ENCODE measurements at places on chromosomes 7 and 10. TPM values are rescaled to one million over a fixed set of nuclear protein-coding genes. Genes with fewer than 3 reads are reported as not detected.

DNA sequence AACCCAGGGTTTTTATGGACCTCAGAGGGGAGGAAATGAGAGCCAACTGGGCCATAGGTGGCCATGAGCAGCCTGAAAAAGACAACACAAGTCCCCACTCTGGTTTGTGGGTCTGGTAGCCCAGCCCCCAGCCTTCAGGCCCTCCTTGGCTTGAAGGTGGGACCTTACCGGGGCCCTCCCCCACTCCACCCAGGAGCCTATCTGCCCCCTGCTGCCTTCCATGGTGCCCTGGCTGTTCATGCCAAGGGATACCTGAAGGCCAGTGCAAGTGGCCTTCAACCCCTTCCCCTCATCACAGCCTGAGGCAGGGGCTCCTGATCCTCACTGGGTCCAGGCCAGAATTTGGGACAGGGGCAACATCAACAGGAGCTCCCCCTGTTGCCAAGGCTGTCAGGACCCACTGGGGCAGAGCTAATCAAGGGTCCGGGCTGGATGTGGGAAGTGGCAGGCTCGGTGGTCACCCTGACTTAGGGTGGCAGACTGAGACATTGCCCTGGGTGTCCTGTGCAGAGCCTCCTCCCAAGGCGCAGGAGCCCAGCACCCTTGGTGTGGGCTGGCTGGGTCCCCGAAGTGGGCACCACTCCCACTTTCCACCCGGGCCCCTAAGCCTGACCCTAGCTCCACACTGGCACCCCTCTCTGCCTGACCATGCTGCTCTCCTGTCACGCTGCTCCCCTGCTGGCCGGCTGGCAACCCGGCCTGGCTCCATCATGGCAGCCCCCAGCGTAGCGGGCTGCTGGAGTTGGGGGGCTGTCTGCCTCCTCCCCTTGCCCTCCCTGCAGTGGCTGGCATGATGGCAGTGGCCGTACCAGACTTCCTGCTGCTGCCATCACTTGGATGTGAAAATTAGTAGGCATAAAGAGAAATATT lies 6.4 kb downstream of the WDFY4 start:
- DNase-seq = peak; percentile 83
- no peak overlapping the region for H3K4me3 ChIP-seq
- H3K36me3 ChIP-seq = no peaks in the 10 kb centered on the region

Gene ZNF736
- 4.6 TPM for total RNA-seq

Gene MRLN
- not detected for total RNA-seq

DNA sequence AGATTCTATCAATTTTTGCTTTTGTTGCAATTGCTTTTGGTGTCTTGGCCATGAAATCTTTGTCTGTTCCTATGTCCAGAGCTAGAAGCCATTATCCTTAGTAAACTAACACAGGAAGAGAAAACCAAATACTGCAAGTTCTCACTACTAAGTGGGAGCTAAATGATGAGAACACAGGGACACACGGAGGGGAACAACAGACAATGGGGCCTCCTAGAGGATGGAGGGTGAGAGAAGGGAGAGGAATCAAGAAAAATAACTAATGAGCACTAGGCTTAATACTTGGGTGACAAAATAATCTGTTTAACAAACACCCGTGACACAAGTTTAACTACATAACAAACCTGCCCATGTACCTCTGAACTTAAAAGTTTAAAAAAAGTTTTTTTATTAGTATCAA lies 78.2 kb downstream of the ANKRD26 start:
- no peaks in the 10 kb centered on the region for H3K27me3 ChIP-seq
- DNase-seq = no peak
- no peak overlapping the region for H3K4me3 ChIP-seq
- peaks cover 2% of the 10 kb centered on the region for H3K36me3 ChIP-seq
- H3K27ac ChIP-seq = no peak overlapping the region

DNA sequence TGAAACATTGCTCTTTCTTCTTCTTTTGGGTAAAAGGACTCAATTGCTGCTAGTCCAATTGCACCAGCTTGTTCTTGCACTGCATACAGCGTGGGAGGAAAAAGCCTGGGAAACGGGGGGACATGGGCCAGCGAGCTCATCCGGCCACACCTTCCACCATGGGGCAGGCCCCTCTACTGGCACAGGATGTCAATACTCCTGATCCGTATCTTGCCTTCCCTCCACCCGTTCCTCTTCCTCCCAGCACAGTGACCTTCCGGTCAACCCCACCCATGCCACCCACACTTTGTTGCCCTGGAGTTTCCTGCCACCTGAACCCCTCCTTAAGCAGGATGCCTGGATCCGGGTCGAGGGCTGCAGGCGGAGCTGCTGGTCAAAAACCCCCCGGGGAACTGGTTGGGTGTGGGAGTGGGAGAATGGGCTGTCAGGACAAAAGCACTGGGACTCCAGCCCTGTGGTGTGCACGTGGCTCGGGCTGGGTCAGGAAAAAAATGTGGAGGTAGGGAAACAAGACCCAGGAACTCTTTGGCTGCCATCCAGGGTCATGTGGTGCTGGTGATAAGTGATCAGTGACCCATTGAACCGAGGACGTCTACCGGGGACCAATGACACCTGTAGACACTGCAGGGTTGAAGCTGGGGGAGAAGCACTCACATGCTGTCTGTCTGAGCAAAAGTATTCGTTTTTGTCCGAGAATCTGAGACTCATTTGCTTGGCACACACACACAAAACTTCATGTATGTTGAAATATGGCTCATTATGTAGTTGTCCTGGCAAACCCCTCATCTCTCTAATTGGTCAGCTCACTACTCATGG lies 8.1 kb downstream of the IL2RA start:
- no peak overlapping the region for H3K4me3 ChIP-seq
- H3K27ac ChIP-seq = no peak overlapping the region
- peaks cover 4% of the 10 kb centered on the region for H3K27me3 ChIP-seq
- no peaks in the 10 kb centered on the region for H3K36me3 ChIP-seq
- peak; percentile 88 for DNase-seq

Gene TSPAN12
- total RNA-seq = 17.7 TPM

Gene CCDC172
- not detected for total RNA-seq

- no peak overlapping the region for H3K4me3 ChIP-seq
- no peak for DNase-seq
- H3K36me3 ChIP-seq = no peaks in the 10 kb centered on the region
- no peak overlapping the region for H3K27ac ChIP-seq
- peaks cover 18% of the 10 kb centered on the region for H3K4me1 ChIP-seq
- no peaks in the 10 kb centered on the region for H3K27me3 ChIP-seq
Measured at GRCh38 chr7:150357270-150357669, 11.4 kb upstream of the REPIN1 start.

- peak overlapping the region; percentile 79 for H3K4me3 ChIP-seq
- DNase-seq = no peak
- H3K27ac ChIP-seq = peak overlapping the region; percentile 92
- H3K4me1 ChIP-seq = peaks cover 41% of the 10 kb centered on the region
Measured at GRCh38 chr7:98107313-98107721, 655 bp downstream of the LMTK2 start.

Gene TMEM140
- total RNA-seq = 14.2 TPM

DNA sequence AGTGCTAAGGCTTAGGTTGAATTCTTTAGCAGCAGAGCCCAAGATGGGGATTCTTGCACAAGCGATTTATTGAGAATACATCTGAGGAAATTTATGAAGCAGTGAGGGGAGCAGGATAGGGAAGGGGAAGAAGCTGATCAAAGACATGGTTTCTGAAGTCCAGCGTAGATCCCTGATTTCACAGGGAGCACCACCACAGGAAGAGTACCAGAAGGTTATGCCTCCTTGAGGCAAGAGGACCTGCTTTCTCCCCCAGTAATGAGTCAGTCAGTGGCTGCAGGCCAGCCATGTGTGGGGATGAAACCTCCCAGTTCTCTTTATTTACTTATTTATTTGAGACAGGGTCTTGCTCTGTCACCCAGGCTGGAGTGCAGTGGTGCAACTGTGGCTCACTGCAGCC lies 35.0 kb upstream of the CBLL1 start:
- no peaks in the 10 kb centered on the region for H3K4me1 ChIP-seq
- H3K4me3 ChIP-seq = no peak overlapping the region
- no peaks in the 10 kb centered on the region for H3K27me3 ChIP-seq
- DNase-seq = peak; percentile 64
- H3K36me3 ChIP-seq = no peaks in the 10 kb centered on the region

Gene STEAP4
- total RNA-seq = 48.7 TPM

DNA sequence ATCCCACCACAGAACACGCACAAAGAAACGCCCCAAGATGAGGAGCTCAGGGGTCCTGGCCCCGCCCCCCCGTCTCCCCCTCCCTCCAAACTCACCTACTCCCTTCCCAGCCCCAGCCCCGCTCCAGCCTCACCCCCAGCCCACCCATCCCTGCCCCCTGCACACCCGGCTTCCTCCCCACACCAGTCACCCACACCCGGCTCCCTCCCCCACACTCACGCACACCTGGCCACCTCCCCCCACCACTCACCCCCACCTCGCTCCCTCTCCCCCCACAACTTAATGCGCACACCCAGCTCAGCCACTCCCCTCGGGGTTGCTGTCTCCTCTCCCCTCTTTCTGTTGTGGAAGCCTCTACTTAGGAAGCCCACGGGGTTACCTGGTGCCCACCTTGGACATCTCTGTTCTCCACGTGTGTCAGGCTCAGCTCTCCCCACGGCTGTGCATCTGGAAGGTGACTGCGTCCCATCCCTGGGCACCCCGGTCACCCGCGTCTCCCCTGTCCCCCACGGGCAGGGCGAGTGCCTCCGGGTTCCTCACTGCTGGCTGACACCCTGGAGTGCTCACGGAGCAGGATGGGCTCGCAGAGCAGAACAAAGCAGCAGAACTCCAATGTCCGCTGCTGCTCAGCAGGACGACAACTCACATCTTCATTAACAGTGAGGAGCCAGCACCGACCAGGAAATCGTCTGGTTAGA lies 166.8 kb downstream of the USP6NL start:
- DNase-seq = no peak
- H3K27ac ChIP-seq = no peak overlapping the region
- no peaks in the 10 kb centered on the region for H3K36me3 ChIP-seq
- H3K4me3 ChIP-seq = no peak overlapping the region

Gene NANOS1
- 15.0 TPM for total RNA-seq

GRCh38 chr7:131844369-131844768 lies 287.9 kb upstream of the PODXL start:
- peaks cover 13% of the 10 kb centered on the region for H3K4me1 ChIP-seq
- no peak overlapping the region for H3K4me3 ChIP-seq
- no peaks in the 10 kb centered on the region for H3K36me3 ChIP-seq

DNA sequence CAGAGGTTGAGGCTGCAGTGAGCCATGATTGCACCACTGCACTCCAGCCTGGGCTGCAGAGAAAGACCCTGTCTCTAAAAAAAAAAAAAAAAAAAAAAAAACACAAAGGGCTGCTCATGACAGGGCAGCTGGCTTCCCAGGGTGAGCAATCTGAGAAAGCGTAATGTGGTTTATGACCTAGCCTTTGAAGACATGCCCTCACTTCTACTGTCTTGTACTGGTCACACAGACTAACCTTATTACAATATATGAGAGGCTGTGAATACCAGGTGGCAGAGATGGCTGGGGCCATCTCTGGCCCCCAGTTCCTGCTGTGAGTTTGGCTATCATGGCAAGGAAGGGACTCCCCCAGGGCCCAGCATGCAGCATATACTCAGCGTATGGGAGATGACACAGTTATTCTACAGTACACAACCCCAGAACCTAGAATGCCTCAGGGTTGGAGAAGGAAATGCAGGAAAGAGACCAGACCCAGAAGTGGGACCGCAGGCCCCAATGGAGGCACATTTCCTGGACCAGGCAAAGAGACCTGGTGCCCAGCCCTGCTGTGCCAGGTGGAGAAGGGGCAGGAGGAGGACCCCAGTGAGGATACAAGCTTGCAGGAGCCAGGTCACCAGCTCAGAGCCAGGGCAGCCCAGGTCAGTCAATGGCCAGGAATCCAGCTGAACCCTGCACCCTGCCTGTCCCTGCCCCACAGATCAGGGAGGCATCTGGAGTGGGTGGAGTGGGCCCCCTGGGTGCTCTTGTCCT lies 26.3 kb downstream of the NPTX2 start:
- no peaks in the 10 kb centered on the region for H3K4me1 ChIP-seq
- H3K27ac ChIP-seq = no peak overlapping the region
- no peaks in the 10 kb centered on the region for H3K36me3 ChIP-seq
- DNase-seq = no peak
- H3K27me3 ChIP-seq = no peaks in the 10 kb centered on the region

Gene NUTM2E
- total RNA-seq = not detected

- H3K36me3 ChIP-seq = no peaks in the 10 kb centered on the region
- no peak overlapping the region for H3K4me3 ChIP-seq
- DNase-seq = no peak
- no peaks in the 10 kb centered on the region for H3K27me3 ChIP-seq
- H3K4me1 ChIP-seq = peaks cover 3% of the 10 kb centered on the region
Measured at GRCh38 chr7:126449611-126450268, 803.0 kb downstream of the GRM8 start.

Gene ADARB2
- total RNA-seq = 2.7 TPM

Gene CALHM2
- 67.4 TPM for total RNA-seq

- no peak for DNase-seq
- H3K4me3 ChIP-seq = no peak overlapping the region
- H3K27me3 ChIP-seq = no peaks in the 10 kb centered on the region
- H3K27ac ChIP-seq = no peak overlapping the region
Measured at GRCh38 chr7:29278337-29279069, 83.9 kb downstream of the CHN2 start.

DNA sequence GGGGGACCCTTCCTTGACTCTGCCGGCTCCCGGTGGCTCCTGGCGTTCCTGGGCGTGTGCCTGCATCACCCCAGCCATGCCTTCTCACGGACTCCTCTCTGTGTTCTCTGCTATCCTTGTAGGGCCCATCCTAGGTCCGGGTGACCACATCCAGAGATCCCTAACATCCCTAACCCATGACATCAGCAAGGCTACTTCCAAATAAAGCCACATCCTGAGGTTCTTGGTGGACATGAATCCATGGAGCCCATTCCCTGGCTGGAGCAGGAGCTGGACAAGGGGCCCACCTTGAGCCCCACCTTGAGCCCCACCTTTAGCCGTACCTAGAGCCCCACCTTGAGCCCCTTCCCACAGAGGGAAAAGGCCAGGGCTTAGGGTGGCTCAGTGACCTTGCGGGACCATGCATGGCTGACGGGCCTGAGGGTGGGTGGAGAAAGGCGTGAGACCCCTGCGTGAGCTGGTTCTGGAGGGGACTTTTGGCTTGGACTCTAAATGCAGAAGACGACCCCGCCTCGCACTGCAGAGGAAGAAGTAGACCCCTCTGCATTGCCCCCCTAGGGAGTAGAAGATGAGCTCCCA lies 58.5 kb upstream of the INPP5A start:
- H3K4me1 ChIP-seq = peaks cover 54% of the 10 kb centered on the region
- no peak for DNase-seq
- no peaks in the 10 kb centered on the region for H3K27me3 ChIP-seq
- H3K4me3 ChIP-seq = no peak overlapping the region
- no peak overlapping the region for H3K27ac ChIP-seq

Gene CACNB2
- 108 TPM for total RNA-seq

DNA sequence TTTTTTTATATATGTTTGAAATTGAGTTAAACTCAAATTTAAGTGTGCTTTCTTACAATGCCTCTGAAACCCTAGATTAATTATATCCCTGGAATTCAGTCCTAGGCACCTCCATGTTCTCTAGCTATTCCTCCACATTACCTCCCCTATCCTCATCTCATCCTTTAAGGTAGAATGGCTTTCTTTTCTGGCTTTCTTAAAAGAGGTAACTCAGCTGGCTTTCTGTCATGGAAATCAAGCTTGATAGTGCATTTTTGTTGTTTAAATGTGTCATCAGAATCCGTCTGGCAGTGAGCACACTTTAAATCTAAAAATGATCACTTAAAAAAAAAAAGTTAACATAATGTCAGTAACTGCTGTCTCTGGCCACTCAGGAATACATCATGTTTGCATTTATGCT lies 42.2 kb downstream of the AHR start:
- H3K4me3 ChIP-seq = no peak overlapping the region
- H3K36me3 ChIP-seq = peaks cover 54% of the 10 kb centered on the region
- peaks cover 24% of the 10 kb centered on the region for H3K4me1 ChIP-seq
- H3K27ac ChIP-seq = no peak overlapping the region

Data from esophagus muscularis mucosa (tissue), 4 donors.